ENCODE measurements at places on chromosomes 5 and 9.

DNA sequence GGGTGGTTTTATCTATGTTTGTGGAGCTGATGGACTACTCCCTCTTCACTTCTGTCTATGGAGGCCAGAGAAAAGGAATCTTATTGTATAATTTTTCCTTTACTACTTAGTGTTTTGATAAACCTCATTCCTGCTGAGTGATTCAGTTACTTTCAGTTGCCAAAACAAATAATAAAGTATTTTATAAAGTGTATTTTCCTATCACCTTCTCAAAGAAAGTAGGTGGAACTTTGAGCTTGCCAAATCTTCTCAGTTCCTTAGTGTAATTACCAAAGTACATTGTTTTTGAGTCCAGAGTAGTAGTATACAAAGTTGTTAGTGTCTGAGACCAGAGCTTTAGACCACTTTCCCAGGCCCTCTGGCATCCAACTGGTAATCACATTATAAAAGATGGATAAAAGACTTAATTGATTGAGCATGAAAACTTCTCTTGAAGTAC, 13.5 kb downstream of the RABGAP1 start:
- no peak for DNase-seq

DNA sequence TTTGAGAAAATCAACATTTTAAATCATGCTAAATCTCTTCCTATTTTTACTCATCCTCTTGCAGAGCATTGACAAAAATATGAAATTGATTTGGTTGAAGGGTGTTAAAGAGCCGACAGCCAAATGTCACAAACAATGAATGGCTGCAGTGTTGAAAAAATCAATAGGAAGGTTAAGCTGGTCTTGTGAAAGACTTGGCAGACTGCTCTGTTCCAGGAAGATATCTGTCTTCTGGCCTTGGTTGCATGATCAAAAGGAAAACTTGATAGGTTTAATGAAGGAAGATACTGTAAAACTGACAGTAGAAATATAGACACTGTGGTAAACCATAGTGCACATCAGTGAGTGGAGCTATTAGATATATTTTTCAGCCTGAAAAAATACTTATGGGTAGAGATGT, 103.6 kb downstream of the PBX3 start:
- DNase-seq, result no peak

GRCh38 chr9:34084562-34084961, 35.9 kb upstream of the UBAP2 start:
- DNase-seq, result no peak

DNA sequence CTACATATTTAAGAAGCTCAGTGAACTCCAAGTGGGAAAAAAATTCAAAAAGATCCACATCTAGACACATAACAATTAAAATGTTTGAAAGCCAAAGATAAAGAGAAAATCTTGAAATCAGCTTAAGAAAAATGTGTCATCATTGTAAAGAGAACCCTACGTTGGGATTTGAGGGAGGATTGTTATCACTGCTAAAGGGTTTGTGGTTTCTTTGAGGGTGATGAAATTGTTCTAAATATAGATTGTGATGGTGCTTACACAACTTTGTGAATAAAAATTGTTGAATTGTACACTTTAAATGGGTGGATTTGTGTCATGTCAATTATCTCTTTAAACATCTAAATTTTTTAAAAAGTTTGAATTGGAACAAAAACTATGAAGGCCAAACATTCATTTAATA, 92.2 kb upstream of the ADAMTS19 start:
- DNase-seq, result no peak

- no peak for DNase-seq
Observed at GRCh38 chr5:178287091-178287790, 54.6 kb upstream of the PHYKPL start.

GRCh38 chr9:70811638-70812037, 309.8 kb downstream of the TRPM3 start:
- no peak for DNase-seq

DNA sequence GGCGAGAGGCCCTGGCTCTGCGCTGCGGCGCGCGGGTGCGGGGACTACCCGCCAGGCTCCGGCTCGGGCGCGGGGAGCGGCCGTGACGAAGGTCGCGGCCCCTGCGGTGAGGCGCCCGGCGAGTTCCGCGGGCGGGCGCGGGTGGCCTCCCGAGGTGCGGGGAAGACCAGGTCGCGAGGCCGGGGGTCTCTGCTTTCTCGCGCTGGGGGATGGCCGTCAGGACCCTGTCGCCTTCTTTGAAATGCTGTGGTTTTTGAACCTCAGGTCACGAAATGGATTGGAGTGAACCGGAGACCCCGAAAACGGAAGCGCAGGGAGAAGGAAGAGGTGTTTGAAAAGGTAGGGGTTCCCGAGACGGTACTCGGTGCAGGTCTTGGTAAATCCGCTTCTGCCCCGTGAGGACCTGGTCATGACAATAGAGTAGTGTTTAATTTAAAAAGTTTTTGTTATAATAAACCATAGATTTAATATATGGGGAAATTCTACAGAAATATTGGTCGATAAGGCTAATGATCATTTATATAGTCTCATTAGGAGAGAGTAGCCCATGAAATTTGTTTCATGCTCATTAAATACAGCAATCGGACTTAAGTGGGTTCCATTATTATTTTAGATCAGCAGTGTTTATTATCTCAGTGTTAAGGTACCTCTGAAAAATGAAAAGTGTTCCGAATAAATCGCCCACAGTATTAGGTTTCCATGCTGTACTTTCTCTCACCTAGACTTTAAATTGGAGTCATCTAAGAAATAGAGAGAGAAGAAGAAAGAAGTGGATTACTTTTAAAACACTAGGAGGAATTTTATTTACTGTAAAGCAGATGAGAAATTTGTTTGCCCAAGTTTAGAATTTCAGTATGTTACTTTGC, 279.0 kb downstream of the AOPEP start:
- no peak for DNase-seq

GRCh38 chr9:113538131-113538530, 74.6 kb downstream of the RGS3 start:
- no peak for DNase-seq

- no peak for DNase-seq
Observed at GRCh38 chr5:40386289-40386688, 293.4 kb upstream of the PTGER4 start.

- peak; percentile 72 for DNase-seq
Observed at GRCh38 chr9:78369639-78370219, 72.8 kb downstream of the PSAT1 start.

GRCh38 chr5:73623901-73624404, 2.0 kb upstream of the ARHGEF28 start:
- no peak for DNase-seq

DNA sequence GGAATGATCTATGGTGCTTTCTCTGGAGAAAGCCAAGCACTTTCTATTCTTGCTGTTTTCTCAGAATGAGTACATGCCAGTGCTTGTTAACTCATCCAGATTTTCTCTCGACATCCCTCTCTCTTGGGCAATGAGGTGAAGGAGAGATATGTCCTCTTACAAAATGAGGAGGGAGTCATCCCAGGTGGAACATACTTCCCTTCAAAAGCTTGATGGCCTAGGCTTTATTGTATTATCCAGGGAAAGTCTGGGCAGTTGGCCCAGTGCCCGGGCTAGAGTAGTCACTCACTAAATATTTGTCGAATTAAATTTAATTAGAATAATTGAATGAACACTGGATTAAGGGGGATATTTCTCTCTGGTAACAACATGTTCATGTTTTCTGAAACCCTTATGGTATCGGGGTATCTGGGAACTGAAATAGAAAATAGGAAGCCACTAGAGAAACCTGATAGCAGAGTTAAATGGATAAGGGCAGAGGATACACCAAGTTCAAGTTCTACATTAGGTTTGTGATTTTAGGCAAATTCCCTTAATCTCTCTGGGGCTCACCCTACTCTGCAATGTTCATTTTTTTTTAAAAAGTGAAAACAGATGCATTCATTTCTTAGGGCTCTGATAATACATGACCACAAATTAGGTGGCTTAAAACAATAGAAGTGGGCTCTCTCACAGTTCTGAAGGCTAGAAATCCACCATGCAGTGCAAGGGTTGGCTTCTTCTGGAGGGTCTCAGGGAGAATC, 99.6 kb downstream of the LIFR start:
- DNase-seq, result no peak

- DNase-seq, result no peak
Observed at GRCh38 chr5:95083606-95084005, 201.3 kb downstream of the MCTP1 start.

DNA sequence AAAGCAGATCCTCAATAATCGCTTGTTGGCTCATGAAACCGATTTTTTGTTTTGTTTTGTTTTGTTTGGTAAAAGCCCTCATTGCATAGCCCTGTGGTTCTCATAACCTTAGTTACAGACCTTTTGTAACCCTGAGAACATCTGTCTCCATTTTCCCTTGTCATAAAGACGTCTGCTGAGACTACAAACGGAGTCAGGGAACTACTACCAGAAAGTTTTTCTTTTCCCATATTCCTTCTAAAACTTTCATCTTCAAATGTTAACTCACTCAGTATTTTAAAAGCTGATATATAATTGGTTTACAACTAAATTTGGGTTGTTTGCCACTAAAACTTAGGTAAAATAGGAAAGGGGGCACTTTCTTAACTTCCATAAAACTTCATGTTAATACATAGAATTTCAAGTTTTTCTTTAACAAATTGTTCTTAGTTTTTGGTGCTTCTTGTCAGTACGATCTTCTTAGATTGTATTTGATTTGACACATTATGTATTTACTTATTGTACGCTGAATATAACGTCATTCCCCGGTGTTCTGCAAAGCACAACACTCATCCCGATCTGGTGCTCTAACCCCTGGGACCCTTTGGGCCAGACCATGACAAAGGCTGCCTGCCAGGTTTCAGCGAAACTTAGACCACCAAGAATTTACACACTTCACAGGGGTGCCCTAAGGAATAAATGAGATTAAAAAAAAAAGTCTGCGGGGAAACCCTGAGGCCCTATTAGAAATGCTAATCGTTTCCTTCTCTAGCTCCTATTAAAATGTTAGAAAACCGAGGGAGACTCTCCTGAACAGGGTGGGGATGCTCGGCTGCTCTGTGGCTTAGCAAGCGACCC, 1.1 kb upstream of the ANP32B start:
- no peak for DNase-seq

DNA sequence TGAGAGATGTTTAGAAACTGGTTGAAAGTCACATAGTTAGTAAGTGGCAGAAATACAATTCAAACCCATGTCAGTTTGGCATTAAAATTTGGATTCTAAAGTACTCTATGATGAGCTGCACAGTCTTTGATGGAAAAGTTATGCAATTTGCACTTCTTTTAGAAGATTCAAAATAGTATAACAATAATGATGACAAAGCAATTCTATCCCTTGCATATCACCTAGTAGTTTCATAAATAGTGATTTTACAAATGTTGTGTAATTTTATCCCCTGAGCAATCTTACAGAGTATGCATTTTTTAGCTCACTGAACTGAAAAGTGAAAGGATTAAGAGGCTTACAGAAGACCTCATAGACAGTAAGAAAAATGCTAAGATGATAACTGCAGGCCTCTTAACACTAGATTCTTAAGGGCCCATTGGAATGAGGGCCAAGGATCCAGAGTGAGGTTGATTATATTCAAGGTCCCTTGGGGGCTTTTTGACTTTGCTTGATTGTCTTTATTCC, 3.7 kb downstream of the C5orf46 start:
- DNase-seq, result no peak

DNA sequence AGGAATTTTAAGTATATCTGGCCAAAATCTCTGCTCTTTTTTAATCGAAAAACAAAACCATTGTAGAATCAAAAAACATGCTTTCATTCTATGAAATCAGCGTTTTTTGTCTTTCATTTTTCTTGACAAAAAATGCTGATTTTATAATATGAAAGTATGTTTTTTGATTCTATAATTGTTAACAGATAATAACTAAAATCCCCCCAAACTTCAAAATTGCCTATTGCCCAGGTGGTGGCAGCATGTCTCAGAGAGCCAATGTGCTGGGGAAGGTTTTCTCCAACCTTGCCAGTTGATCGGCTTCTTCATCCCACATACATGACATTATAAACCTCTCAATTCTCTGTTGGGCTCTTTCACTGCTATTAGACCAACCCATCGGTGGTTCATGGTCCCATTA, 5.1 kb upstream of the SMIM15 start:
- peak; percentile 50 for DNase-seq

- DNase-seq, result no peak
Observed at GRCh38 chr9:98330831-98331230, 75.4 kb upstream of the TBC1D2 start.

DNA sequence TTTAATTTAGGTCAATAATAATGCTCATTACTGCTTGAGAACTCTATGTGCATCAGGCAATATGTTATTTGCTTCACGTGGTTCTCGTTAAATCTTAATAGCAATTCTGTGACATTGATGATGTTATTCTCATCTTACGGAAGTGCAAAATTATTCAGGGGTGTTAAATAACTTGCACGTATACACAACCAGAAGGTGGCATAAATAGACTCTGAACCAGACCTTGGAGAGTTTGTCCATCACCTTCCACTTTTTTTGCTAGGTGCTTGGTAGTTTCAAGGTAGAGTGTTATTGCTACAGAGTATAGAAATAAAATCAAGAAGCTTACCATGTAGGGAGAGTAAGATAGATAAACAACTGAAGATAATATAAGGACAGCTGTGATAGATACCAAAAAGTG, 23.6 kb upstream of the TNFAIP8 start:
- DNase-seq, result no peak

- DNase-seq, result no peak
Observed at GRCh38 chr9:35871545-35871944, 1.3 kb upstream of the OR13J1 start.

GRCh38 chr9:92360083-92360482, 34.3 kb downstream of the CENPP start:
- DNase-seq, result no peak

GRCh38 chr5:124627815-124628595, 118.4 kb downstream of the ZNF608 start:
- DNase-seq, result no peak

- no peak for DNase-seq
Observed at GRCh38 chr5:133117166-133117911, 65.5 kb downstream of the HSPA4 start.

DNA sequence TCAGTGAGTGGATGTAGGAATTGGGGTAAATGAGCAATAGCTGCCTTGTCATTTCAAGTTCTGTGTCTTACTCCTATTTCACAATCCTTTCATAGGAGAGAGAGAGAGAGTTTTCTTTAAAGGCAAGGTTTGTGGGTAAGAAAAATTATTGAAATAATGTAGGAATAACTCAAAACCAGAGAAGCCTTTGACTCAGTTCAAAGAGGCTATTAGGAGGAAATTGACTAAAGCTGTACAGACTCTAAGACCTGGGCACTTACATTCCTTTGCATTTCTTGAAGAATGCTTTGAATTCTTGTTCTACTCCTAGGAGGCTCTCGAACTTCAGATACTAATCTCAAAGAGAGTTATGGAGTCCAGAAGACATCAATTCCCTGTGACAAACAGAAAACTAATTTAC, 257.1 kb downstream of the FBXL7 start:
- DNase-seq, result peak; percentile 15

DNA sequence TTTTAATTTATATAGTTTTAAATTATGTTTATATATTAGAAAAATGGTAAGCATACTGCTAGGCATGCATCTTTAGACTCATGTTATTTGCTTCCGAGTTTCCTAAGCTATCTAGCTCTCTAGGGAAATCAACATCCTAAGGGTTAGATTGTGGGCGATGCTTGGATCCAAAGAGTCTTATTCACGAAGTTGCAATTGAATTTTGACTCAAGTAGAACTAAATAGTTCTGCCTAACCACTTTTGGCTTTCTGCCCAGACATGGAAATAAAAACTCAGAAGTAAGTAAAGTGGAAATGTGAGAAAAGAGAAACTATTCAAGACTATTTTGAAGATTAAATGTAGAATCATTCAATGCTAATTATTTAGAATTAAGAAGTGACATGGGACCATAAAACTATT, 440.4 kb downstream of the CDH18 start:
- no peak for DNase-seq

Data from HTR-8/SVneo (cell line).